ENCODE measurements at places on chromosomes 7 and 10.

- no peak for DNase-seq
These were observed 35.7 kb upstream of the SEMA3D start for GRCh38 chr7:85222522-85222921.

DNA sequence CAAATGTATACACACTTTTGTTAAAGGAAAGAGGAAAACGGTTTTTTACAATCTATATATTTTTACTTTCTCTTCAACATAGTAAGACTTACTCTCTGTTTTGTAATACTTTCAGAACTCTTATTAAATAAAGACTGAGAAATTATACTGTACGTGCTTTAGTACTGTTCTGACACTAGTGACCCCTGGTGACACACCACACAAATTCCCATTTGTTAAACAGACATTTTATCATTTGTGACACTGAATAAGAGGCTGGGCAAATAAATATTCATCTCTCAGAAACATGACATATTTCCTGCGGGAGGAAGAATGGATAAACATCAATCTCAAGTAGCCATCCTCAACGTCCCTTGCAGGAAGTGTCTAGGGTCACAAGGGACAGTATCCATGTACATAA lies 68.9 kb upstream of the ZNF33B start:
- DNase-seq, result no peak

- no peak for DNase-seq
These were observed 4.5 kb upstream of the PRKAR1B start for GRCh38 chr7:731440-732085.

GRCh38 chr10:29435809-29436501 lies 147.1 kb downstream of the LYZL1 start:
- no peak for DNase-seq

GRCh38 chr10:33835556-33835955 lies 501.1 kb upstream of the NRP1 start:
- DNase-seq, result no peak

DNA sequence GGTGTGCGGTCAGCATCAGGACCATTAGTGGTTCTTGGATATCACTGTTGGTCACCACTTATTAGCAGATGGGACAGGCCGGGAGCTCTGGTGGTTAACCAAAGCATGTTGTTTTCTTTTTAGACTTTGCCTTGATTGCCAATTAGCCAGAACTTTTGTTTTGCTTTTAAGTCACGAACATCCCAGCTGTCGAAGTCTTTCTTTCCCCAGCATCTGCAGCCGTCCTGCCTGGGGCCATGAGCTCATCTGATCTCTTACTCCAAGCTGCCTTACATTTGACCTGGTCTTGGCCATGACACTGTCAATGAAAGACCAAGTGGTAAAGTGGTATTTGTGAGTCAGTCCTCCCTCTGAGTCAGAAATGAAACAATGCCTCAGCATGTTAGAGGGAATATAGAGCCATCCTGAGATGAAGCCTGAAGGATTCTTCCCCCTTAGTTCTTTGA lies 53.9 kb upstream of the CREB5 start:
- DNase-seq, result no peak

- DNase-seq, result no peak
These were observed 99.6 kb downstream of the GRK5 start for GRCh38 chr10:119306986-119307392.

- no peak for DNase-seq
These were observed 17.2 kb downstream of the ECHDC3 start for GRCh38 chr10:11759347-11759746.
